ENCODE measurements at places on chromosomes 3 and 15. TPM values are rescaled to one million over a fixed set of nuclear protein-coding genes. Genes with fewer than 3 reads are reported as not detected.

The TRH gene
- not detected for total RNA-seq

The TMEM202 gene
- not detected for total RNA-seq

The IQCH gene
- 1.00 TPM for total RNA-seq

The CPNE9 gene
- not detected for total RNA-seq

The CCNB2 gene
- total RNA-seq, result 10.4 TPM

The GOLGA6L7 gene
- total RNA-seq, result not detected

The KLF15 gene
- 1.8 TPM for total RNA-seq

GRCh38 chr15:38176155-38176554 lies 76.5 kb upstream of the SPRED1 start:
- DNase-seq, result no peak

DNA sequence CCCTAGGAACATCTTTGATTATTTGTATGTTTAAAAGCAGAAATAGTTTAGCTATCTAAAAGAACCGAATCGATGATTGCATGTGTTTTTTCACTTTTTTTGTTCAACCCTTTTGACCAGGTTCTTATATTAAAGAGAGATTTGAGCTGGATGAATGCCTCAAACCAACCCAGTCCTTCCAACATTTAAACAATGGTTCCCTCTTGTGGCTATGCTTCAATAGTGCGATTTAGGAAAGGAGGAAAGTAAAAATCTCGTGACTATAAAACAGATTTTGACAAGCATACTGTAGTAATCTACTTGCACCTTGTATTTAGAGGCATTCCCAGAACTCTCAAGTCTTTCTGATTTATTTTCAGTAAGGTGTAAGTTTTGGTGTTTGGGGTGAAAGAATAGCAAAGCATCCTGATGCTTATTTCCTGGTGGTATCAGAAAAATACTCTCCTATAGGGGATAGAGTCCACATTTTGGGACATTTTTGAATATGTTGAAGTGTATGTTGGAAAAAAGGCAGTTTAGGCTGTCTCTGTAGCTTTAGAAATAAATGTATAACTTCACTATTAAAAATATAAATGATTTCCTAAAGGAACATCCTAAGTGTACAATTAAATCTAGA lies 159.6 kb upstream of the KCNH8 start:
- DNase-seq, result no peak

GRCh38 chr15:69415381-69415780 lies 1.2 kb downstream of the KIF23 start:
- no peak for DNase-seq

DNA sequence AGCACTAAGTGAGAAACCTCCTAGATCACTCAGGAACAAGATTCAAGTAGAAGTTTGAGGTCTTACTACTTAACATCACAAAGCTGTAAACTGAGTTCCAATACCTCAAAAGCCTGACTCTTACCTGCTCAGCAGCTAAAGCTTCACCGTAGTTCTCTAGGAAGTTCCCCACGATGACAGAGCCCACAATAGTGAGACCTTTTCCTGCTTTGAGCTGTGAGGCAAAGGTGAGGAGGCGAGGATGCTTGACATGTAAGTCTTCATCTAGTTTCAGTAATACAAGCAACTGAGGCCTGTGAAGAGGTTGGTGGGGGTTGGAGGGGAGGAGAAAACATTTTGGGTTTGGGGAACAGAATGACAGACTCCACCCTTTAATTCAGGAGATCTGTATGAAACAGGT lies 15.7 kb downstream of the EMC4 start:
- no peak for DNase-seq

DNA sequence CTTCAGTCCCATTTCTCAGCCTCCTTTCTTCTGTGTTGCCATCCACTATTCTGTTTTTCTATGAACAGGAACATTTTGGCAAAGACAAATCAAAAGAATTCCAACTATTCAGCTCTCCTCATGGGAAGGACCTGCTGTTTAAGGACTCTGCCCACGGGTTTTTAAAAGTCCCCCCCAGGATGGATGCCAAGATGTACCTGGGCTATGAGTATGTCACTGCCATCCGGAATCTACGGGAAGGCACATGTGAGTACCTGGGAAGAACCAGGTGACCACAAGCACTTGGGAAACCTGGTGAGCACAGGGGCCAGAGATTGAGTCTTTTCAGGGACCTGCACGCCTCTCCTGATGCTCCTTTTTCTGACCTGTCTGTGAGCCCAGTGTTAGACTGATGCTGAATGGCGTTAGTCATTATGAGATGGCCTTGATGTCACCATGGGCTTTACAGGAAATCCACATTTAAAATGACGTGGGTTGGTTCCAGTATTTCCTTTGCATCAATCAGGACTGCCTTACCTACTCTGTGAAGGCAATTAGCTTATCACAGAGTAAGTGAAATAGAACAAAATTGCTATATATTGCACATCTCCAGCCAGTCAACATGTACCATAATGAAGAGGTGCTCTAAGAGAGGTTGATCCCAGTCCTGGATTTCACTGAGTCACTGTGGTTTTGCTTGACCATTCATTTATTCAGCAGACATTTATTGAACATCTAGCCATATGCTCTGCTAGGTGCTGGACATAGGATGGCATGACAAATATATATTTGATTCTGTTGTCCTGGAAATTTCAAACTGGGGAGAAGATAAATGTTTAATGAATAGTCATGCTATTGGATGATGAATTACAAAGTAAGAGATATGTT lies 11.7 kb downstream of the TF start:
- no peak for DNase-seq

- DNase-seq, result no peak
Measured at GRCh38 chr15:68449389-68449788, 17.4 kb upstream of the ITGA11 start.

DNA sequence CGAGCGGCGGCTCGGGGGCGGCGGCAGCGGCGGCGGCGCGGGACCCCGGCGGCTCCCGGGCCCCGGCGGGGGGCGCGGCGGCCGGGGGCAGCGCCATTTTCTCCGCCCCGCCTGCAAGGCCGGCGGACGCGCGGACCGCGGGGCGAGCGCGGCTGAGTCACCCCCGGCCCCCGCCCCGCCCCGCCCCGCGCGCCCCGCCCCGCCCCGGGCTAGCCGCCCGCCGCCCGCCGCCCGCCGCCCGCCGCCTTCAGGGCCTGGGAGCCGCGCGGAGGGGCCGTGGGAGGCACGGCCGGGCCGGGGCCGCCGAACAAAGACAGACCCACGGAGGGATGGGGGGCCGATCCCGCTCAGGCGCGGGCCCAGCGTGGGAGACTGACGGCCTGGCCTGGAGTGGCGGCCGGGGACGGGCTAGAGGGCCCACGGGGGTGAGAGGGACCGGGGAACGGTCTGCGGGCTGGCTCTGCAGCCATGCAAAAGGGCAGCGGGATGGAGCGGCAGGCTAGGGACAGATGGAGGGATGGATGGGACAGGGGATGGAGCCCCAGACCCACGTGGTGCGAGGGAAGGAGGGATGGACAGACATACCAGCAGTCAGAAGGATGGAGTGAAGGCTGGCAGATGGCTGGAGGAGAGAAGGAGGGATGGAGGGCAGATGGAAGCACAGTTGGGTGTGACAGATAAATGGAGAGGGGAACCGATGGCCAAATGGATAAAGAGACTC lies at the start of gene EIF4E3:
EIF4E3 (minus strand) TSS at position 132 of the 721 bp plus-strand sequence; CDS start at position 97, 35 bp downstream.
- peak; percentile 91 for DNase-seq

- no peak for DNase-seq
Measured at GRCh38 chr3:185693985-185694653, 108.0 kb downstream of the SENP2 start.

- no peak for DNase-seq
Measured at GRCh38 chr15:67792250-67792942, 32.9 kb upstream of the SKOR1 start.

DNA sequence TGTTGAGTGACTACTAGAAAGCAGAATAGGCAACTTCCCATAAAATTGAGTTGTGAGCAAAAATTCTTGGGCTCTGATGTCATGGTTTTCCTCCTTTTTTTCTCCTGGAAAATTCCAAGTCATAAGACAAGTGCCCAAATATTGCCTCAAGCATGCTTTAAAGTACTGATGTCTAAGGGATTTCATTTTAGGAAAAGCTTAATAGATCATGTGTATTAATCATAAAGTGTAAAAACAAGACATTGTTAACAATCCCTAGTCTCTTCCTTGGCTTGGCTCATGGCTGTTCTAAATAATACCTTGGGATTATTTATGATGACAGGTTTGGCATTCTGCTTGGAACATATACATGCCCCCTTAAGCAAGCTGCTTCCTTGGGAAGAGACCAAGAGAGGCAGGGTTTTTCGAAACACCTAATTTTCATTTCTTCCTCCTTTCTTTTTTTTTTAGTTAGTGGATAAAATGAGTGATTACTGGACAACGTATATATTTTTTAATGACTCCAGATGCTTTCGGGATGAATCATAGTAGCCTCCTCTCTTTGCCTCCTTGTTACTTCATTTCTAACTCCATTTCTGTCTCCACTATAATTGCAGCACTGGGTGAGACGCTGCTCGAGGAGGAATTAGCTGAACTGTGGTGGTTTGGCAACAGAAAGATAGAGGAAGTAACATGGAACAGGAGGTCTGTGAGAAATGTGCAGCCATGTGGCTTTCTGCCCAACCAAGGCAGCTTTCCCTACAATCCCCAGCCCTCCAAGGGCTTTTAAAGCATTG lies 104.9 kb downstream of the TPRG1 start:
- DNase-seq, result no peak

DNA sequence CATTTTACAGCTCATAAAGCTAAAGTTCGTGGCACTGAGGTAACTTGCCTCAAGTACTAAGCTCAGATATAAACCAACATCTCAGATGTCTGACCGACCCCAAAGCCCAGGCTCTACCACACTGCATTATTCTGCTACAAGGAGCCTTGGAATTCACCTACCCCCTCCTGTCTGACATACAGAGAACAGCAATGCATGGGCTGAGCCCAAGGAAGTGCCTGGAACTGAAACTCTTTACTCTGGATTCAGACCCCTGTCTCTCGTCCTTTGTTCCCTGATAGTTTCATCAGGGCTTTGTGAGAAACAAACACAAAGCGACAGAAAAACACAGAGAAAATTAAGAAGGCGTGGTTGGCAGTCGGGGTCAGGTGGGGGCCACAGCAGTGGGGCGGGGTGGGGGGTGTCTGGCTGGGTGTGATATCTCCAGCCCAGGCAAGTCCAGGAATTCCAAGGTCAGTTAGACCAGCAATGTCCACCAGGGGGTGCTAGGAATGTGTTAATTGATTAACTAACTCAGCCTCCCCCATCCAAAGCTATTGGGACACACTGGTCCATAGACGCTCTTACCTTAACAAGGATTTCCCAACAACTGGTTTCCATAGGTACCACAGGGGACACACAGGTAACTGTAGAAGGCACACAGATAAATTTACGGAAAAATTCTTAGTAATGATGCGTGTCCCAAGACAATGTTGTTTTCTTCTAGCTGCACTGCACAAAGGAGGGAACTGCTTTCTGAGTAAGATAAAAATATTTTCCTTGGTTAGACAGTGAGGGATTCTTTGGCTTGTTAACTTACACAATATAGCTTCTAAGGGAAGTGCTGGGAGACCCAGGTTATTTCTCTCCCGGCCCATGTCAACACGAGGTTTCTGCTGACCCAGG lies 18.8 kb upstream of the SSUH2 start:
- DNase-seq, result no peak
